Non-pigmented ciliary epithelial cell (primary cell): ENCODE measurements at places on chromosomes 11 and 22.

DNA sequence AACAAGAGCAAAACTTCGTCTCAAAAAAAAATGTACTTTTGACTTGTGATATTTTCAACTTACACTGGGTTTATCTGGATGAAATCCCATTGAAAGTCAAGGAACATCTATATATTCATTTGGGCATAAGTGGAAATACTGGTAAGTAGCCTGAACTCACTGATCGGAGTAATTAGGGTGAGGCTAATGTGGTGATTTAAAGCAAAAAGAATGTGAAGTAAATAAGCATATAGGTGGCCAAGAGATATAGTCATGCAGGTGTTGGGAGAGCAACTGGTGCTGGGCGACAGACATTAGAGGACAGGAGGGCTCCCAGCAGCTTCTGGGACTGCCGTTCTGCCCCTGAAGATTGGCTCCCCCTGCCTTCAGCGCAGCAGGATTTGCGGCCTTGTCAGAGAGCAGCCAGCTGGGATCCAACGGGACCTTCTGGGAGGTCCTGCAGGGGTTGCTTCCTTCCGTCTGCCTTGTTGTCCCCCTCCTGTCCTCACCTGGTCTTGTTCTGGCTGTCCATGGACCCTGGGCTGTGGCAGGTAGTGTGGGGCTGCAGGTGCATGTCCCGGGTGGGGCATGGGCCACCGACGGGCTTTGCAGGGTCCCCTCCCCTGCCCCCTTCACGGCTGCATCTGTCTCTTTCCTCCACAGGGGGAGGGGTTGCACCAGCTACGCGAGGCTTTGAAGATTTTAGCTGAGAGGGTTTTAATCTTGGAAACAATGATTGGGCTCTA is 14.1 kb downstream of the RHBDD3 start:
- no peak for DNase-seq

DNA sequence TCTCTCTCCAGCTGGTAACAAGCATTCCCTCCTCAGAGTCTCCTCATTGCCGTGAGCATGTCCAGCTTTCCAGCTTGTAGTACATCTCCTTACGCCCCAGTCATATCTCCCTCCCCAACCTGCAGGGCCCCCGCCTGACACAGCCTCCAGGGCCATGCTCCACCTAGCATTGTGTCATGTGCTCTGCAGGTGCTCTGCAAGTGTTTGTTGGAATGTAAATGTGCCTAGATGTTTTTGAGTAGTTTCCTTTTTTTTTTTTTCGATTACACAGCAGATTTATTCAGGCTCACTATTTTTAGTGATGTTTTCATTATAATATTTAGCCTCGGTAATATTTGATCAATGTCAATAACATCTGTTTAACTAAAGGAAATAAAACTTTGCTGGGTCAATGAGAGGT is 82.5 kb downstream of the NCAM1 start:
- no peak for DNase-seq

DNA sequence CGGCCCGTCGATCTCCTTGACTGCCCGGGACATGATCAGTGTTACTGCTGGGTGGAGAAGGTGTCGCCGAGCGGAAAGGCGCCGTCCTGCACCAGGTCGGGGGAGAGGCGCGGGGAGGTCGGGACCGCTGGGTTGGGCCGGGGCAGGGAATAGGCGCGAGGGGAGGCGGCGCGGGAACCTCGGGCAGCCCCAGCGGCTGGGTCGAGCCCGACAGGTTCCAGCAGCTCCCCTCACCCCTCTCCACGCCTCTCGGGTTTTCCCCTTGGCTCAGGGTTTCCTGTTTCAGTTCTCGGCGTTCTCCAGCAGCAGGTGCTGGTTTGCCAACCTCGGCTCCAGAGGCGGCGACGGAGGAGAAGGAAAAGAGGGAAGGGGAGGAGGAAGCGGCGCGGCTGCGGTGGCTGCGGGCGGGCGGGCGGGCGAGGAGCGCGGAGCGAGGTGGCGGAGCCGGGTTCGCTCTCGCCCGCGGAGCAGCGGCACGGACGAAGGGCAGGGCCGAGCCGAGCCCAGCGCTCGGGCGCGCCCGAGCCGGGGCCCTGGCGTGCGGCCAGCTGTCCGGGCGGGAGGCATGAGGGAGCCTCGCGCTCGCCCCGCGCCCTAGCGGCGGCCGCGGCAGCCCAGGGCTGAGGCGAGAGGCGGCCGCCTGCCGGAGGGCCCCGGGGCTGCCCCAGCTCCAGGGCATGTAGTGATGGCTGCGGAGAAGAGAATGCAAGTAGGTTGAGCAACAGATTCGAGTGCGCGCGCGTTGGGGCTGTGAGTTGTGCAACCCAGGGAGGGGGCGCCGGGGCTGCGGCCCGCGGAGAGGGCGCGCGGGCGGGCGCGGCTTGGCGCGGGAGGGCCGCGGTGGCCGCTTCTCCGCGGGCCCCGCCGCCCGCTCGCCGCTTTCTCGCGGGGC is at the start of gene ZC3H12C:
TSS of gene ZC3H12C (plus strand) at position 878 of the 892 bp plus-strand sequence. CDS start 20 bp downstream, outside the sequence.
- no peak for DNase-seq

GRCh38 chr11:10777393-10777793 is 26.3 kb downstream of the CTR9 start:
- DNase-seq: no peak

DNA sequence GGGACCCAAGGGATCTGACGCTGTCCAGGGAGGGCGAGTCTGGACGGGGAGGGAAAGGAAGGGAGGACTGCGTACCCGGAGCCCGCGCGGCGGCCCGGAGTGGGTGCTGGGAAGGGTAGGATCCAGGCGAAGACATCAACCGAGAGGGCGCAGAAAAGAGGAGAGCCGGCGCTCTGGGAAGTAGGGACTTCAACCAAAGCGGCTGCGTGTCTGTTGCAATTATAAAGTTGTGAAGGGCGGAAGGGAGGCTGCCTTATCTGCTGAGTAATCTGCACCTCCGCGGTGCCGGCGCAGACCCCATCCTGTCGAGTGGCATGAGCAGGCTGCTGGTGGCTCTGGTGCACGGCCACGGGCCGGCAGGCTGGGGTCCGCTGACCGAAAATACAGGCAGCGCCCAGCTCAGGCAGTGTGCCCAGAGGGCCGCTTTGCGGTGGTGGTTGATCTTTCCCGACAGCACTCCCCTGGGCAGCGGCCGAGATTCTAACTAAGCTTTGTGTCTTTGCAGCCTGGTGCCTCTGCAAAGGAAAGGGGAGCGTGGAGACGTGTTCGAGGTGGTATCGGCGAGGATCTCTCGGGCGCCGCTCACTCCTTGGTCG is 978 bp downstream of the C11orf87 start:
- DNase-seq: no peak
